ENCODE measurements at places on chromosomes 16 and 17. TPM values are rescaled to one million over a fixed set of nuclear protein-coding genes. Genes with fewer than 3 reads are reported as not detected.

The CCDC43 gene
- 26.8 TPM for total RNA-seq

The ARL5C gene
- not detected for total RNA-seq

The LYRM9 gene
- 3.1 TPM for total RNA-seq

The TPPP3 gene
- total RNA-seq, result 1.6 TPM

The STARD3 gene
- 37.6 TPM for total RNA-seq

The ANKFY1 gene
- total RNA-seq, result 58.6 TPM

The CYBA gene
- 180 TPM for total RNA-seq

The AKAP1 gene
- total RNA-seq, result 12.8 TPM

The PLXDC1 gene
- 3.5 TPM for total RNA-seq

The MED9 gene
- 8.7 TPM for total RNA-seq

The KRT24 gene
- not detected for total RNA-seq

The HS3ST2 gene
- not detected for total RNA-seq

The WNK4 gene
- 0.79 TPM for total RNA-seq

The PABPN1L gene
- not detected for total RNA-seq

All from smooth muscle cell of the pulmonary artery (primary cell).